ENCODE measurements at places on chromosomes 4 and X. TPM values are rescaled to one million over a fixed set of nuclear protein-coding genes. Genes with fewer than 3 reads are reported as not detected.

The SLC6A14 gene
- not detected for polyA plus RNA-seq

The SRP72 gene
- polyA plus RNA-seq = 65.7 TPM

The PLK4 gene
- polyA plus RNA-seq = 10.6 TPM

The HDX gene
- polyA plus RNA-seq = 2.3 TPM

The SLC10A4 gene
- polyA plus RNA-seq = 0.06 TPM

Measured in endothelial cell of umbilical vein (primary cell).